CD4-positive, CD25-positive, alpha-beta regulatory T cell (primary cell): ENCODE measurements at places on chromosomes 3 and 15. TPM values are rescaled to one million over a fixed set of nuclear protein-coding genes. Genes with fewer than 3 reads are reported as not detected.

- no peak for DNase-seq
These were observed 22.2 kb downstream of the TMEM212 start for GRCh38 chr3:171865191-171865865.

DNA sequence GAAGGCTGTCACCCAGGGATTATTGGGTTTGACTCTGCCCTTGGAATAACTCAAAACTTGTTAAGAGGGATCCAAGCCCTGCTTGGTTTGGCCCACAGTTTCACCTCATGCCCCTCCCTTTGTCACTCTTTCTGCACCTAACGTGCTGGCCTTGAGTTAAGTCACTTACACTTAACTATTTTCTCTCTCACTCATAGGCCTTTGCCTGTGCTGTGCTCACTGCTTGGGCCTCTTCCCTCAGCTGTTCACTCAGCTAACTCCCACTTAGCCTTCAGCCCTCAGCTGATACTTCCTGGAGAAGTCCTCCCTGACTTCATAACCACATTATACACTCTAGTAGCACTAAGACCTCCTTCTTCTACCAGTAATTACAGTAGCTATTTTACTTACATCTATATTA is 133.3 kb downstream of the CMSS1 start:
- no peak for DNase-seq

DNA sequence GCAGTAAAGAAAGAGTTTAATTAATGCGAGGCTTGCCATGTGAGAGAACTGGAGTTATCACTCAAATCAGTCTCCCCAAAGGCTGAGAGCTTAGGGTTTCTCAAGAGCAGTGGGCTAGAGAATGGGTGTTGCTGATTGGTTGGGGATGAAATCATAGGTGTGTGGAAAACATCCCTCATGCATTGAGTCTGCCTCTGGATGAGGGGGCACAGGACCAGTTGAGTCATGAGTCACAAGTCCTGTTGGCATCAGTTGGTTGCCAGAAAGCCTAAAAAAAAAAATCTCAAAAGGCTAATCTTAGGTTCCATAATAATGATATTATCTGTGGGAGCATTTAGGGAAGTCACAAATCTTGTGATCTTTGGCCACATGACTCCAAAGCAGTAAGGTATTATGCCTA is 800.3 kb downstream of the TUSC7 start:
- DNase-seq = no peak

DNA sequence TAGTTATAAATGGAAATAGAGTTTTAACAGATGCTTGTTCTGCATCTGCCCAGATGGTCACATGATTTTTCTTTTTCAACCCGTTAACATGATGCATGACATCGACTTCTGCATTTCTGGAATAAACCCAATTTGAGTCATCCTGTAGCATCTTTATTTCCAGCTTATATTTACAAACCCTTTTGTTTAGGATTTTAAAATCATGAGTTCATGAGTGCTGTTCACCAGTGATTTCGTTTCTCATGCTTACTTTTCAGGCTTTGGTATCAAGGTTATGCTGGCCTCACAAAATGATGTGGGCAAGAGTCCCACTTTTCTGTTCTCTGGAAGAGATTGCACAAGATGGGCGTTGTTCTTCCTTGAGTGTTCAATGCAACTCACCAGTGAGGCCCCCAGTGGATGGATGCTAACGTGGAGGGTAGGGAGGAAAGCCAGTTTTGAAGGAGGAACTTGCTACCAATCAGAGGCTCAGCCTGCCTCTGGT is 5.2 kb downstream of the HRH1 start:
- no peak for DNase-seq

- DNase-seq = no peak
These were observed 2.8 kb downstream of the SERP1 start for GRCh38 chr3:150543531-150543930.

XCR1 gene
- not detected for total RNA-seq

DNA sequence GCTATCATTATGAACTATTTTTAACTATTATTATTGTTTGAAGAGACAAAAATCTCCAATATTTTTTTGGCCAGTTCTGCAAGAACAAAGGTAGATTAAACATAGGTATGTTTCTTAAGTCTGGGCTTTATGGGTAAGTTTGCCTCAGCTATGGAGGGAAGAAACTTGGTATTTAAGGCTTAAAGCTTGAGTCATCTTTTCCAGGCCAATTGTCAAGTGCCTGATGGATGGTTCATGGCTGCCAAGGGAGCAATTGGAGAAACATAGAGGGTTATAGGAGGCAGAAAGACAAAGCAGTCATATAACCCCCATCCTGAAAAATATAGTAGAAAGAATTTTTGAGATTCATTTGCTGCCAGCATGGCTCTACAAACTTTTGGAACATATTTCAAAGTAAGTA is 7.2 kb upstream of the STAC start:
- no peak for DNase-seq

- DNase-seq = no peak
These were observed 97.5 kb downstream of the SLC49A4 start for GRCh38 chr3:122892118-122892960.

ILDR1 gene
- not detected for total RNA-seq

DNA sequence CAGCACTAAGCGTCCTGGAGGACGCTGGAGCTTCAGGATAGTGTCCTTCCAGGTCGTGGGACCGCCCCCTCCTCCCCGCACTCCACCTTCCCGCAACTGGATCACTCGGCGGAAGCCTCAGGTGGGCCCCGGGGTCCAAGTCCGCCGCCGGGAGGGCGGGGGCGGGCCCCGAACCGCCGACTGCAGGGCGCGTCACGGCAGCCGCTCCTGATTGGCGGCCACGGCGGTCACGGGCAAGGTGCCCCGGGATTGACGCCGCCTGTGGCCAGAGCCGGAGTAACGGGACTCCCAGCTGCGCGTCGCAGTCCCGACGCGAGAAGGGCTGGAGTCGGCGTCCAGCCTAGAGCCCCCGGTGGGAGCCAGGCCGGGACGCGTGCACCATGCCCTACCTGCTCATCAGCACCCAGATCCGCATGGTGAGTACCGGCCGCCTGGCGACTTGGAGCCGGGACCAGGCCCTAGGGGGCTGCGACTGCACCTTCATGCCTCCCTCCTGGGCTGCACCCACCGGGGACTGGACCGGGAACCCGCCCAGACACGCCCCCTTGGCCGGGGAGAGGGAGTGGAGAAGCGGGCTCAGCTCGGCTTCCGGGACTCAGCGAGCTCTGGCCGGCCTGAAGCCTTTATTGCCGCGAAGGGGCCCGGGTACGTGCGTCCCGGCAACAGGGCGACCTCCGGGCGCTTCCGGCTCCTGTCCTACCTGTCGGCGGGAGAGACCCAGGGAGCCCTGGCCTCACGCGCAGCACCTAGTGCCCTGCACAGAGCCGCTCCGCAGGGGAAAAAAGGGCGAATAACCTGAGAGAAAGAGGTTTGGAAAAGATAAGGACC is at the start of gene GCHFR:
TSS of gene GCHFR (plus strand) at position 268 of the 828 bp plus-strand sequence. CDS start at position 381, 113 bp downstream.
- peak; percentile 67 for DNase-seq

FBXL22 gene
- 1.7 TPM for total RNA-seq
